ENCODE measurements at places on chromosomes 6 and 20.

DNA sequence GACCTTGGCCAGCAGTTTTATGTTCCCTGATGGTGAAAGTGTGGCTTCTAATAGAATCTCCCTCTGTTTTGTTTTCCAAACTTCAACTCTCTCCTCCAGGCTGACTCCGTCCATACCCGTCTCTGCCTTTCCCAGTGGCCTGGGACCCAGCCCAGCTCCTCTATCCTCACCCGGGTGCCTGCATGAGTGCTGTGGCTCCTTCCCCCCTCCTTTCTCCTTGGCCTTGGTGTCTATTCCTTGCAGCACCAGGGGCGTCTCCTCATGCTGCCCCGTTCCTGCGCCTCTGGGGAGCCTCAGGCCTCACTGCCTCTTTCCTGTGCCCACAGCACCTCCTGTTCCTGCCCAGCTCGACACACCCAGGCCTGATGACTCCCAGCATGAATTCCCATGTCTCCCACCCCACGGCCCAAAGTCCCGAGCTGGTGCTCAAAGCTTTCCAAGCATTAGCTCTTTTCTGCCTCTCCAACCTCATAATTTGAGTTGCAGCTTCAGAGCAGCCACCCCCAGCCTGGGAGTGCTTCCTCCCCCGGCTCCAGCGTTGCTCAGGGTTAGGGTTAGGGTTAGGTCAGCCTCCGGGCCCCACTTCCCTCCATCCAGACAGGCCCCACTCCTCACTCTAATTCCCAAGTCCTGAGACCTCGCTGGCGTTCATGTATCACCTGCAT lies 56.3 kb upstream of the AFDN start:
- no peak for DNase-seq

- DNase-seq, result no peak
Measured at GRCh38 chr6:130140084-130140483, 82.7 kb downstream of the SAMD3 start.

DNA sequence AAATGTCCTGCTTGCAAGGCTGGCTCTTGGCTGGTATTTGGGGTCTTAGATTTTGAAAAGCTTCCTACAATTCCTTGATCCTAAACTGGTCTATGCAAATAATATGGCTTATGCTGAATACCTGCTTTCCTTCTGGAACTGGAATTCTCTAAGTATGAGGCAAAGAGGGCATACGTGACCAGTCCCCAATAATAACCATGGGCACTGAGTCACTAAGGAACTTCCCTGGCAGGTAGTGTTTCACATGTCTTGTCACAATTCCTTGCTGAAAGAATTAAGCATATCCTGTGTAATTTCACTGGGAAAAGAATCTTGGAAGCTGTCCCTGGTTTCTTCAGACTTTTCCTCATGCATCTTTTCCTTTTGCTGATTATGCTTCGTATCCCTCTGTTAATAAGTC lies 106.5 kb downstream of the MMS22L start:
- no peak for DNase-seq

GRCh38 chr6:90941885-90942284 lies 355.0 kb upstream of the MAP3K7 start:
- no peak for DNase-seq

- DNase-seq, result no peak
Measured at GRCh38 chr20:38615283-38615682, 13.7 kb downstream of the ARHGAP40 start.

- DNase-seq, result no peak
Measured at GRCh38 chr6:29403801-29404200, 8.4 kb downstream of the OR12D2 start.

DNA sequence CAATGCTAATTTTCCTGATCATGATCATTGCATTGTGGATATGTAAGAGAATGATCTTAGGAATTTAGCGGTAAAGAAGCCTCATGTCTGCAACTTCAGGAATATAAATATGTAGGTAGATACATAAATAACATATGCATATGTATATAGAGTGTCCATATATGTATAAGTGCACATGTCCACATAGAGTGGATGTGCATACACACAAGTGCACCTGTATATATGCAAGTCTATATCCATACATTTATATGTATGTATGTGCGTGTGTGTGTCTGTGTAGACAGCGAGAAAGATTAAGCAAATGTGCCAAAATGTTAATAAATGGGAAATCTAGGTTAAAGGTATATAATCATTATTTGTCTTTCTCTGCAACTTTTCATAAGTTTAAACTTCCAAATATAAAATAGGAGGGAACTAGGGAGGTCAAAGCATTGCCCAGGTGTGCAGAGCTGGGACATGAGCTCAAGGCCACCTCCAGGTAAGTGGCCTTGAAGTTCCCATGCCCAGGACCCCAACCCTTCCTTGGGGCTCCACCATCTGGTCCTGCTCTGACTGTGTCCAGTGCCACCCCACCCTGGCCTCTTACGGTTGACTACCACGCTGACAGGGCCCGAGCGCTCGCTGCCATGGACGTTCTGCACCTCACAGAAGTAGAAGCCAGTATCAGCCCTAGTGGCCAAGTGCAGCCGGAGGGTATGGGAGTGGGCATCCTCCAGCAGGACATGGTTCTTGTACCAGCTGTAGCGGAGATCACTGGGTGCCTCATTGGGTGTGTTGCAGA lies 9.6 kb downstream of the SIGLEC1 start:
- DNase-seq, result no peak

- no peak for DNase-seq
Measured at GRCh38 chr6:148492654-148493290, 150.1 kb downstream of the SASH1 start.

DNA sequence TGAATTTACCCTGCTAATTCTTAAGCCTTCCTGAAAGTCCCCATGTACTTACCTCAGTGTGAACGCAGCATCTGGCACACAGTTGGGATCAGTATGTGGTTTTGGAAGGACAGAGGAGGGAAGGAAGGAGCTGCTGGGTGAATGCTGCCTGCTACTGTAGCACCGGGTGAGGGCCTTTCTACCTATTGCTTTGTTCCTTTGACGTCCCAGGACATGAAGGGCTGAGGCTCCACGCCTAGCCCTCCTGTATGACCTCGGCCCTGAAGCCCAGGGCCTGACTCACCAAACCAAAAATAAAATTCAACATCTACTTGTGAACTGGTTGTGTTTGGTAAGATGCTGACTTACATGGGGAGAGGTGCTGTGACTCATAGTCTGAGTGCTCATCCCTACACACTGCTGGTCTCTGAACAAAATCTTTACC lies 51.1 kb downstream of the ARID1B start:
- no peak for DNase-seq

GRCh38 chr20:6837730-6838129 lies 70.2 kb downstream of the BMP2 start:
- no peak for DNase-seq

GRCh38 chr6:166626177-166627032 lies 646 bp downstream of the RPS6KA2 start:
- DNase-seq, result no peak

DNA sequence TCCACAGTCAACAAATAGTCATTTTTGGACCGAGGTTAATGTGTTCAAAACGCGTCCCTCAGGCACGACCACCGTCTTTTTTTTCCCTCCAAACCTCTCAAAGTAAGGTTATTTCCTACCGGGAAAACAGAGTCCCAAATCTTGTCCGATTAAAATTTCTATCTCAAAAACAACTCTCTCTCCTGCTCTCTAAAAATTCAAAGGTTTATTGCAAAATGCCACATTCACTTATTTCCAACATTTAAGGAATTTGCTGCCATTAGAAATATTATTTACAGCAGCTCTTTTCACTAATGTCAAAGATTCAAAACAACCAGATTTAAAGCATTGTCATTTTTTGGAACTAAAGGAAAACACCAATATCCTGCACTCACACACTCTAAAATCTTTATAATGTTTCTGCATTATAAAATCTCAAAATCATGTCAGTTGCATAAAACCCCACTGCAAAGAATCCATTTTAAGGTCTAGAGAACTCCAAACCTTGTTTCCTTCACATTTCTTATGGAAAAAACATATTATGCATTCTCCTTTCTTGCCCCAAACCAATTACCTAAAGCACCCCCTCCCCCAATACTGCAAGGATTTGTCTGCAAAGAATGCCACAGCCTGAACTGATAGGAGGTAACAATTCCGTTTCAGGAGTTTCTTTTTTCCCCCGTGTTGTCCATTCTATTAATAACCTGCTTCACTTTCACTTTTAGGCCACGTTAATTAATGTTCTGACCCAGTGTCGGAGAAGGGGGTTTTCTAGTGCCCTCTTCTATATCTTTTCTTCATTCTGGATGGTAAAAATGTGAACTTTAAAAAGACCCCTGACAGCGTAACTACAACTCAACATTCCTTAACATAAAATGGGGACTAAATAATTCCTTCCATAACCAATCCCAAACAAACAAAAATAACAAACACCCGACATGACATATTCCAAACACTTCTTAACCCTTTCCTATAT lies 1.4 kb downstream of the NRN1 start:
- DNase-seq, result no peak

GRCh38 chr20:61253640-61254511 lies 1.8 kb downstream of the CDH4 start:
- no peak for DNase-seq

DNA sequence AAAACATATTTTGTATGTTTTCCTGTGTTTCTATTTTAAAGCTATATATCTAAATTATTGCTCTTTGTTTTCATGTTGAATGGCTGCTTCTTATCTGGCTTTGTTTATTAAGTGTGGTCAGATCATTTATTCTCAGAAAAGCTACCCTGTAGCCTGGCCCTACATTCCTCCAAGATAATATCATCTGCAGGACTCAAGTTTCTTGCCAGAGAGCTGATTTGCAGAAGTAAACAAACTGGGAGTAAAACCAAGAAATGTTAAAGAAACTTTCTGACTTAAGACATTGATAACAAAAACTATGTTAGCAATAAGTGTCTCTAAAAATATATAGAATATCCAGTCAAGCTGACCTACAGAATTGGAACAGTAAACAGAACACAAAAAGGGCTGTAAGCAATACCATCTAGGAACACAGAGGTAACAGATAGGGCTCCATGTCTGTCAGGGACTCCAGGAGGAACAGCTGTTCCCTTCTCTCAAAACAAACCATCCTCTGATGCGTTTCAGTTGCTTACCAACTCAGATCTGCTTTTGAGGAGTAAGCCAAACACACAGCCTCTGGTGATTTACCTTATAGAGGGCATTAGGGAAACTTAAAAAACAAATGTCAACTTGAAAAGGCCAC lies 17.5 kb upstream of the CEP85L start:
- DNase-seq, result no peak

DNA sequence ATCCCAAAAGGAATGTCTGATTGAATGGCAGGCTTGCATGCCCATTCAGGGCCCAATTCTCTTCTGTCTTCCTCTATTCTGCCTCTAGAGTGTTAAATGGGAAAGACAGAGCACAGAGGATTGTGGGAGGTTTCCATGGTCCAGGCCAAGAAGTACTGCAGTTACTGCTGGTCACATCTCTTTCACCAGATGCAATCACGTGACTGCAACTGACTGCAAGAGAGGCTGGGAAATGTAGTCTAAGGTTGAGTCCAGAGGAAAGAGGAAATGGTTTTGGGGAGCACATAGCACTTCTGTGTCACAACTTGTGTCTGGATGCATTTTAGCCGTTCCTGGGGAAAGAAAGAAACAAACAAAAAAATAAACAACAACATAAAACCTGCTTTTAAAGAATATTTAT lies 336.4 kb upstream of the BTBD3 start:
- no peak for DNase-seq

- DNase-seq, result no peak
Measured at GRCh38 chr6:71220466-71220865, 68.1 kb upstream of the OGFRL1 start.

DNA sequence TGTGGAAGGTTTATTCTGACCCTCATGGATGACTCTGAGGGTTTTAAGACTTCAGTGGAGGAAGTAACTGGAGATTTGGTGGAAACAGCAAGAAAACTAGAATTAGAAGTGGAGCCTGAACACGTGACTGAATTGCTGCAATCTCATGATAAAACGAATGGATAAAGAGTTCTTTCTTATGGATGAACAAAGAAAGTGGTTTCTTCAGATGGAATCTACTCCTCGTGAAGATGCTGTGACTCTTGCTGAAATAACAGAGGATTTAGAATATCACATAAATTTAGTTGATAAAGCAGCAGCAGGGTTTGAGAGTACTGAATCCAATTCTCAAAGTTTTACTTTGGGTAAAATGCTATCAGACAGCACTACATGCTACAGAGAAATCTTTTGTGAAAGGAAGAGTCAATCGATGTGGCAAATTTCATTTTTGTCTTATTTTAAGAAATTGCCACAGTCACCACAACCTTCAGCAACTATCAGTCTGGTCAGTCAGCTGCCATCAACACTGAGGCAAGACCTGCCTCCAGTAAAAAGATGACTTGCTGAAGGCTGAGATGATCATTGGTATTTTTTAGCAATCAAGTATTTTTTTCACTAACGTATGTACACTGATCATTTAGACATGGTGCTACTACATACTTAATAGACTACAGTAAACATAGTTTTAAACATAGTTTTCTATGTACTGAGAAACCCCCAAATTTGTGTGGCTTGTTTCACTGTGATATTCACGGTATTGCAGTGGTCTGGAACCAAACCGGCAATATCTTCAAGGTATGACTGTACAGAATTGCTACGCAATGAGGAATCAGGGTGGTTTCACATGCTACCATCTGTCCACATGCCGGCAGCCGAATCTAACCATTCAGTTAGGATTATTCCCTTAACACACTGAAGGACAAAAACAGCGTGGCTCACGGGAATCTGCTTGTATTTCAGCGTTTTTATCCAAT lies 149.0 kb downstream of the MYB start:
- DNase-seq, result no peak
